ENCODE measurements at places on chromosomes 1 and 21. TPM values are rescaled to one million over a fixed set of nuclear protein-coding genes. Genes with fewer than 3 reads are reported as not detected.
A peak's percentile ranks its signal among the peaks of the same experiment; 100 is the strongest.

Gene CASZ1
- total RNA-seq = 19.1 TPM

Gene SYTL1
- total RNA-seq = 40.3 TPM

Gene TFF3
- 0.17 TPM for total RNA-seq

Gene LCE1A
- not detected for total RNA-seq

Gene LCE1C
- not detected for total RNA-seq

Gene MPL
- total RNA-seq = not detected

Gene RPTN
- total RNA-seq = not detected

Gene VSIG8
- 0.07 TPM for total RNA-seq

DNA sequence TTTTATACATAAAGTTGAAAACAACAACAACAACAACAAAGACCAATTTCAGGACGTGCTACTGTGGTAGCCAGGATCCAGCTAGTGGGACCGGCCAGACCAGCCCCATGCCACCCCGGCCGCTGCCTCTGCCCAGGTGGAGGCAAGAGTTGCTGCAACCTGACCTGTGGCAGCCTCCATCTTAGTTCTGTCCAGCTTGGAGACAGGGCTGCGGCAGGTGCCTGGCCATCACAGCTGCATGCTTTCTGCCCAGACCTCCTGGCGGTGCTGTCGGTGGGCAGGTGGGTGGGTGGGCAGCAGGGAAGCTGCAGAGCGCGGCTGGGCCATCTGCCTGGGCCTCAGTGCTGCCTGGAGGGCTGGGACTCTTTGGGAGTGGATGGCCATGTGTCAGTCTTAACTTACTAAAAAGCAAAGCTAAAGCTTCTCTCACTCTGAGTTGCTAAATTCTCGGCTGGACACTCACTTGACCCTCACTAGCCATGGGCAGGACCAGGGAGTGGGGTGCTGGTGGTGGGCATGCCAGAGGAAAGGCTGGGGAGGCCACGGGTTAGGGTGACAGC, 38.6 kb downstream of the KIAA1614 start:
- DNase-seq = no peak

DNA sequence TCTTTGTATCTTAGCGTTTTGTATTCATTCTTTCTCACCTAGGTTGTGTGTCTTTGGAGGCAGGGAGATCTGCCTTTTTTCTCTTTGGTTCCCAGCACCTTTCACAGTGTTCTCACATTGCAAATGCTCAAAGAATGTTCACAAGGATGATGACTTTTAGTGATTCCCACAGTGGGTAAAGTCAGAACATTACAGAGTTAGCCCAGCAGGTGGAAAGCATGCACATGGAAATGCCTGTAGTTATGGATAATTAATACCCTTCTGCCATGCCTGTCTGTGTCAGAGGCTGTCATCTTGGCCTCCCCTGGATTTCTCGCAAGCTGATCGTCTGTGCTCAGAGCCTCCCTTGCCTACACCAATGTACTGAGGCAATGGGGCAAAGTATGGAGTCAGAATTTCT, 458.9 kb downstream of the LMO4 start:
- peak; percentile 43 for DNase-seq

DNA sequence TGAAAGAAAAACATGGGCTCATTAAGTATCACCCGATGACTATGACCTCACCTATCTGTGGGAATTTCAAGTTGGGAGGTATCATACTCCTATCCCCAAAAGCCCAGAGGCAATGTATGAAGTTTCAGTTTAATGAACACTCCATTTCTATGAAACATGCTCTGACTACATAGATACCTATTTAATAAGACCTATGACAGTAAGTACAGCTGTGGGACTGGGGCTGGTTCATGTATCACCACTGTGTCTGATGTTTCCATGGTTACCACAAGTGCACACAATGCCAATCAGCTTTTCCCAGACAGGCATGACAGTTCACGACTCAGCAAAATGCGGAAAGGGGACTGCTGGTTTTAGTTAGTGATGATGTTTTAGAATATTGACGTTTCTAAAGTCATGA, 167.7 kb downstream of the SIPA1L2 start:
- DNase-seq = peak; percentile 54

- DNase-seq = no peak
These were observed 2.1 kb upstream of the UBE2T start for GRCh38 chr1:202343652-202344349.

DNA sequence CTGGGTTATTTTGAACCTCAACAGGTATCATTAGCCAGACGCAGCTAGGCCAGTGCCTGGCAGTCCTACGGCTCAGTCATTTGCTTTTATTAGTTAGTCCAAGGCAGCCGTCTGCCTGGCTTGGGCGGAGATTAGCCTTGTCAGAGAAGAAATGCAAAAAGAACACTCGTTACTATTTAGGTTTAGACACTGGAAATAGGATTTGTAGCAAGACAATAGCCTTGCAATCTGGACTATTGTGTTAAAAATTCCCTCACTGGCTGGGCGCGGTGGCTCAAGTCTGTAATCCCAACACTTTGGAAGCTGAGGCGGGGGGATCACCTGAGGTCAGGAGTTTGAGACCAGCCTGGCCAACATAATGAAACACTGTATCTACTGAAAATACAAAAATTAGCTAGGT, 11.0 kb upstream of the PRKCZ start:
- no peak for DNase-seq

GRCh38 chr21:25565272-25566211, 41.7 kb downstream of the MRPL39 start:
- no peak for DNase-seq

GRCh38 chr1:53754484-53755312, 15.7 kb upstream of the GLIS1 start:
- DNase-seq = no peak

GRCh38 chr1:200172311-200172710, 144.8 kb downstream of the NR5A2 start:
- no peak for DNase-seq

- no peak for DNase-seq
These were observed 27.4 kb upstream of the KCNJ15 start for GRCh38 chr21:38229260-38229877.

DNA sequence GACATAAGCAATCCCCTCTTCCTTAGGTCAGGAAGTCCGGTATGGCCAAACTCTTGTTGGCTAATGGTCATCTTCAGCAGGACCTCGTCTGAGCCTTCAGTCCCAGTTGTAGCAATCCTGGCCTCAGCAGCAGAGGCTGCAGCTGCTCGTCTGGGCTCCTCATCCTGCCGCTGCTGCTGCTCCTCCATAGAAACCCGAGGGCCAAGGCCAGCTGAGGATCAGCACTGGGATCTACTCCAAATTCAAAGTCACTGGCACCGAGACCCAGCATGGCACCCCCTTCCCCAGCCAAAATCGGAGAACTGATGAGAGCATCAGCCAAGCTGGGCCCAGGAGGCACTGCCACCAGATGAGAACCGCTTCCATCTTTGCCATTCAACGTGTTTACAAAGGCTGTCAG, 6.3 kb upstream of the CLDN14 start:
- no peak for DNase-seq

DNA sequence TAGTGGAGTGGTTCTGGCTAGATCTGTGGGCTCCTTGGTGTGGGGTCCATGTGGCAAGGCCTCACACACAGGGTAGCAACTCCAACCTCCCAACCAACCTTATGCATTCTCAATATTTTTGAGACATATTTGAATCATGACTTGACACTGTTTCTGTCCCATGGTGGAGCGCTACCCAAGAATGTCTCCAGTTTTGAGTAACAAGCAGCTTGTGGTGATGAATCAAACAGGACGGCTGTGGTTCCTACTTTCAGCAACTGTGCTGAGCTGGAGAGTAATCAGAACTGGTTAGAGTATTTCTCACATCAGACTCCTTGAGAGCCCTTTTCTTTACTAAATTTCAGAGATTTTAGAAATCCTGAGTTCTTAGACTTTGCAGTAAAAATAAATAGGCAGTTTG, 3.1 kb downstream of the LCE3D start:
- no peak for DNase-seq

GRCh38 chr1:224180783-224181452, 2.1 kb upstream of the DEGS1 start:
- no peak for DNase-seq

DNA sequence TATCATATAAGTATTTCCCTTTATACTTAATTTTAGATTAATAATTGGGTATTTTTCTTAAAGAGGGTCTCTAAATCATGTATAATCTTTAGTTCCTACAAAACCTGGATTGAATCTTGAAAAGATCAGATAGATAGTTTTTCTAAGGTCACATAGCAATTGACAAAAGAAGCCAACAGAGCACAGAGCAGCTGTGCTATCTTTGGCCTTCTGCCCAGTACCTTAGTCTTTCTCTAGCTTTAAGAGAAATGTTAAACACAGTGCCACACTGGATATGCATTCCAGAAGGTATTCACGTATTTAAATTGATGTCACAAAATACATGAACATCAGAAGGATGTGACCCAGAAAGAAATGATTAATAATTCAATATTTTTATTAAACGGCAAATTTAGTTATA, 86.8 kb downstream of the C21orf91 start:
- peak; percentile 10 for DNase-seq

- no peak for DNase-seq
These were observed 387.8 kb downstream of the OMA1 start for GRCh38 chr1:58158506-58159433.

DNA sequence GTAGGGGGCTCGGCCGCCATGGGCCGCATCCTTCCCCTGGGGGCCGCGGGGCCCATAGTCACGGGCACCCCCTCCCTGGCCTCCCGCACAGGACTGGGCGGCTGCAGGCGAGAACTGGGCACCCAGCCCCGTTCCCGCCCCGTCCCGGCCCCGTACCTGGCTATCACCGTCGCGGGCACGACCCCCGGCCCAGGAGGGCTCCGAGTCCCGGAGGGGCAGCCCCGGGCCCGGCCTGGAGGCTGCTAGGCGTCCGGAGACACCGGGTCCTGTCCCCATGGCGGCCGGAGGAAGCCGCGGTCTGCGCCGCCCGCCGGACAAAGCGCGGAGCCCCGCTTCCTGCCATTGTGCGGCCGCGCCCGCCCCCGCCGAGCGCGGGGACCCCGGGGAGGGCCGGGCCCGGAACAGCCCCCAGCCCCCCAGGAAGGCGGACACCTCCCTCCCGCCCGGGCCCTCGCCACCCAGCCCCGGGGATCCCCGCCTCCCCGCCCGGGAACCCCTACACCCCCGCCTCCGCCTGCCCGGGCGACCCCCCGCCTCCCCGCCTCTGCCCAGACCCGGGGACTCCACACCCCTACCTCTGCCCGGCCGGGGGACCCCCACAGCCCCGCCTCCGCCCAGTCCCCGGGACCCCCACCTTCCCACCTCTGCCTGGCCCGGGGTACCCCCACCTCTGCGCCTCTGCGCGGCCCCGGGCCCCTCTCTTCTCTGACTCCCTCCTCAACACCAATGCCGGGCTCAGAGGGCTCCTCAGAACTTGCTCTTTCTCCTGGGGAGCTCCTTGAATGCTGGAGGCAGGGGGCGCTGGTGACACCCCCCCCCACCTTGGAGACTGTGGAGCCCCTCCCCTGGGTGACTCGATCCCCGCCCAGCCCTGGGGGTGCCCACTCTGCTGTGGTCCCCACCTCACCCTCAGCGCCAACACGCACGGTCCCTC, 6.0 kb downstream of the PLEKHG5 start:
- no peak for DNase-seq

DNA sequence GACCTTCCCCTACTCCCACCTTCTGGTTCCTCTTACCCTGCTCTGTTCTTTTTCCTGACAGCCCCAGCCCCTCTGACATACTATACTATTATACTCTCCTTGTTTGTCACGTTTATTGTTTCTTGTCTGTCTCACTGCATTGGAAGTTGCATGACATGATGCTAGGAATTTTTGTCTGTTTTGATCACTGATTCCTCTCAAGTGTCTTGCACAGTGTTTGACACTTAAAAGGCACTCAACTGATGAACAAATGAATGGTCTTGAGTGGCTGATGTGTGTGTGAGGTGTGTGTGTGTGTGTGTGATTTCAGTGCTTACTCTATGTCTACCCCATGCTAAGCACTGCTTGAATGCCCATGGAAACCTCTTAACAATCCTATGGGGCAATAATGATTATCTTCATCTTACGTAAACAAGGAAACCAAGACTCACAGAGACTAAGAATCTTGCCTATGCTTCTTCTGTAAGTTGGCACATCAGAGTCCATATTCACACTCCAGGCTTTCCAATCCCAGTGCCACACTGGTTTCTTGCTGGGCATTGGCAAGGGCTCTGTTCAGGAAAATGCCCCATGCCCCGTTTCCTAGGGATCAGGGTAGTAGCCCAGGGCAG, 59.7 kb downstream of the ATP1A1 start:
- no peak for DNase-seq

- no peak for DNase-seq
These were observed 395.1 kb downstream of the HLX start for GRCh38 chr1:221274373-221274772.

DNA sequence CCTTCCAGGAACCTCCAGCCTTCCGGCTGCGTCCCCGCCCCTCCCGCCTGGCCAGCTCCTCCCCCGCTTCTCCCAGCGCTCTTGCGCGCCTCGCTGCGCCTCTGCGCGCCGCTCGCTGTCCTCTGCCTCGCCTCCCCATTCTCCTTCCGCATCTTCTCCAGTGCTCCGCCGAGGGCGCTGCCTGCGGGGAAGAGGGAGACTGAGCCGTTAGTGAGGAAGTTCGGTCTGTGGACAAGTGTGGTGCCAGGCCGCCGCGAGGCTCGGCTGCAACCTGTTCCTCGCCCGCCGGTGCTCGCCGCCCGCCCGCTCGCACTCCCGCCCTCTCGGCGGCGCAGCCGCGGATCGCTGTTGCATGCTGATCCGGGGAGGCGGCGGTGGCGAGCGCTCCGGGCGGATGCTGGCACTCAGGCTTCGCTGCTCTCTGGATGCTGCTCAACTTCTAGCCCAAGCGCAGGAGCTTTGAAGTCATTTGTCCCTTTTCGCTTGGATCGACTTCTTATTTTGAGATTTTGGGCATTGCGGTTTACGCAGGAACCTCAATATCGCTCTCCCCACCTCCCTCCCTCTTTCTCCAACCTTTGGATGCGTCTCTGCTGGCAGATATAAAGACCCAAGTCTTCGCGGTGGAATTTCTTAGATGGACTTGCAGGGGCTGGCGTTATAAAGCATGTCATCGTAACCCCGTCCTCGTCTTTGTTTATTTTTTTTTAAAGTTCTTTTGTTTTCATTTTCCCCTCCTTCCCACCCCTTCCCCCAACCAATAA, 614 bp upstream of the CACNA1E start:
- DNase-seq = no peak

- DNase-seq = no peak
These were observed 1.5 kb downstream of the FPGT start for GRCh38 chr1:74199504-74199903.

GRCh38 chr1:155253797-155254196, 1.5 kb downstream of the ENTREP3 start:
- DNase-seq = no peak

DNA sequence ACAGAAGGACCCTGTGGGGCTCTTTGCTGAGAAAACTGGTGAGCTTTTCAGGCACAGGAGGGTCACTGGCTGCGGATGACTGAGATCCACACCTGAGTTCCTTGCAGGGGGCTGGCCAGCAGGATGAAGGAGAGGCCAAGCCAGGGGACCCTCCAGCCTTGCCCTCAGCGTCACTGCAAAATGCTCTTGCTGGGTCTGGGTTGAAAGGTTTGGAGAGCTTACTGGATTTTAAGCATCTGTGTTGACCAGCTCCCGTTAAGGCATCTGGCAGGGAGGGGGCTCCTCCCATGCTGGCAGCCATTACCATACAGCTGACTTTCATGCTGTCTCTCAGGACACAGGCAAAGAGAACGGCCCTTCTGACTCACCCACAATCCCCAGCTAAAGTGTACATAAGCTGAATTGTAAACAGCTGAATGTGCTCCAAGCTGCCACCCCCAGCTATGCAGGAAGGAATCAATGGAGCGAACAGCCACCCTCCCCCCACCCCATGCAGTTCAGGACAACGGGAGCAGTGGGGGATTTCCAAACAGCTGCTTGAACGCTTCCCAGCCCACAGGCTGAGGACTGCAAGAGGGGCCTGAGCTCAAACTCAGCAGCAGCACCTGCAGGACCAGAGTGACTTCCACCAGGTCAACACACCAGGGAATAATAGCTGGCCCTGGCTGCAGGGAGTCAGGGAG, 21.3 kb upstream of the A3GALT2 start:
- peak; percentile 97 for DNase-seq

Data from kidney epithelial cell (primary cell).